Activated T-cell treated with anti-CD3 and anti-CD28 coated beads, Interleukin-2, amount 50 U/mL, for 24 hours (primary cell): ENCODE measurements at places on chromosomes 2 and 18.

GRCh38 chr18:46856973-46857372, 60.3 kb downstream of the PIAS2 start:
- DNase-seq = no peak

DNA sequence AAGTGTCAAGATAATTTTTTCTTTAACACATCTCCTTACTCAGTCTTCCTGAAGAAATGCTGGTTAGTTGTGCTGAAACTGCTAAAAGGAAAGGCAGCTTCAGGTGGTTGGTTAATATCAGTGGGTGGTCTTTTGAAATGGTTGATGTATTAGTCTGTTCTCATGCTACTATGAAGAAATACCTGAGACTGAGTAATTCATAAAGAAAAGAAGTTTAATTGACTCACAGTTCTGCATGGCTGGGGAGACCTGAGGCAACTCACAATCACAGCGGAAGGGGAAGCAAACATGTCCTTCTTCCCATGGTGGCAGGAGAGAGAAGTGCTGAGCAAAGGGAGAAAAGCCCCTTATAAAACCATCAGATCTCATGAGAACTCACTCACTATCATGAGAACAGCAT, 125.9 kb upstream of the CYRIA start:
- no peak for DNase-seq

GRCh38 chr18:46939337-46939963, 22.0 kb downstream of the KATNAL2 start:
- DNase-seq = no peak

DNA sequence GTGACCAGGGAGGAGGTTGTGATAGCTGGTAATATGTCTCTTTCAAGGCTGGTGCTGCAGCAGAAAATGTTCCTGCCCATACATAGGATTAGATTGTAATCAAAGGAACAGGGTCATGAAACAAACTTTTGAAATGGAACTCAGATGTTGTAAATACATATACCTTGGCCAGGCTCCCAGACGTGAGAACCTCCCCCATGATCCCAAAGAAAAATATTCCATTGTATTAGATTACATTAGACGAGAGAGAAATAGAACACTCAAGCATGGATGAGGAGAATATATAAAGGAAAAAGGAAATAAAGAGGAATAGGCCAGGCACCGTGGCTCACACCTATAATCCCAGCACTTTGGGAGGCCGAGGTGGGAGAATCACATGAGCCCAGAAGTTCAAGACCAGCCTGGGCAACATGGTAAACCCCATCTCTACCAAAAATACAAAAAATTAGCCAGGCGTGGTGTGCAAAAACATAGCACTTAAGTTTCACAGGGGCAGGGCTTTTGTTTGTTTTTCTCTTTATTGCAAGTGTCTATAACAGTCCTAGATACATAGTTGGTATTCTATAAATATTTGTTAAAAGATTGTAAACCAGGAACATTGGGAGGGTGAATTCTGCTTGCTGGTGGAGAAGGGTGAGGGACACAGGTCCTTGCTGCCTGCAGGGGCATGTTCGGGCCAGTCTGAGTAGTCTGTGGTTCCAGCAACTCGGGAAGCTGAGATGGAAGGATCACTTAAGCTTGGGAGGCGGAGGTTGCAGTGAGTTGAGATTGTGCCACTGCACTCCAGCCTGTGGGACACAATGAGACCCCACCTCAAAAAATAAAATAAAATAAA, 52.8 kb downstream of the RPL37A start:
- no peak for DNase-seq

- DNase-seq = no peak
These were observed 2.0 kb downstream of the MAP3K20 start for GRCh38 chr2:173077506-173078177.

GRCh38 chr18:3886575-3887322, 436.8 kb downstream of the TGIF1 start:
- DNase-seq = no peak

DNA sequence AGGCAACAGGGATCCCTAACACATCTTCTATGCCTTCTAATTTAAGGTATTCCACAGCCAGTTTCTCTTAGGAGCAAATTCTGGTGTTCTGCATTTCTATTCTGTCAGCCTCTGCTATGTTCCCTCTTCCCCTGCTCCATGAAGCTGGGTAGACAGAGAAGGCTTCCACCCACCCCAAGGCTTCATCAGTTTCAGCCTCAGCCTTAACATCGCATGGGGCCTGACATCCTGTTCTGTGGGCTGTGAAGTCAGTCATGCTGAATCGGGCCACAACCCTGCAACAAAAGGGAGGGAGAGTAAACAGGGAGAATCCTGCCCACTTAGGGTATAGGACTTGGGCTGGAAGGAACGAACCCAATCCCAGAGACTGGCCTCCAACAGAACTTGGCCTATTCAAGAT, 70.6 kb upstream of the PPM1B start:
- no peak for DNase-seq

GRCh38 chr2:112706170-112706664, 14.6 kb upstream of the NT5DC4 start:
- DNase-seq = no peak

DNA sequence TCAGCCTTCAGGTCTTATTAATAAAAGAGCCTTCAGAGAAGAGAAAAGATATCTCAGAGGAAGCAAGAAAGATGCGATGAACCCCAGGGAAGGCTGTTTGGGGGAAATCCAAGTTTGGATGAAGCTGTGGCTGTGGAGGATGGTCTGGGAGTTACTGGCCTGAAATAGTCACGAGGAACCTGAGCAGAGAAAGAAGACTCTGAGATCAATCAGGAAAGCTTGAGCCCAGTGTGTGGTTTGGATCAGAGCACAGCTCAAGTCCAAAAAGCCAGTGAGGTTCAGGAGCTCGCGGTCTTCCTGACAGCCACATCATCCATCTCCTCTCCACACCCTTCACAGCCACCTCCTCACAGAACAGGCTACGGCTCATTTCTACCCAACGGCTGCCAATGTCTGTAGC, 87.4 kb upstream of the SERPINE2 start:
- DNase-seq = no peak

- no peak for DNase-seq
These were observed 17.2 kb downstream of the SP110 start for GRCh38 chr2:230202430-230203109.

GRCh38 chr2:66888791-66889631, 454.1 kb downstream of the MEIS1 start:
- DNase-seq = no peak

DNA sequence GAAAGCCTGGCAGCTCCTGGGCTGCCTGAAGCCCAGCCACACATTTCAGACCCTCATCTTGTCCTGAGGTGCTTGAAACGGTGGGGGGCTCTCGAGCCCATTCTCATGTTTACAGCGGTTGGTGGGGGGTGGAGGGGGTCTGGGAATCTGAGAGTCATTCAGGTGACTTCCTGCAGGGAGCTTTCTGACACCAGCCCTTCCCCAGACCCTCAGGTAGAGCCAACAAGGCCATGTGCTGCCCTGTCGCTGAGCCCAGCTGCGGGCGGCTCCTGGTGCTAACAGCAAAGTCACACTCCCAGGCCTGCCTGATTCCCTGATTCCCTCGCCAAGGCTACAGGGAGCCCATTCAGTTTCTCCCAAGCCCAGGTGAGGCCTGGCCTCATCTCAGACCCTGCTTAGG, 324.9 kb upstream of the MEX3C start:
- DNase-seq = no peak

DNA sequence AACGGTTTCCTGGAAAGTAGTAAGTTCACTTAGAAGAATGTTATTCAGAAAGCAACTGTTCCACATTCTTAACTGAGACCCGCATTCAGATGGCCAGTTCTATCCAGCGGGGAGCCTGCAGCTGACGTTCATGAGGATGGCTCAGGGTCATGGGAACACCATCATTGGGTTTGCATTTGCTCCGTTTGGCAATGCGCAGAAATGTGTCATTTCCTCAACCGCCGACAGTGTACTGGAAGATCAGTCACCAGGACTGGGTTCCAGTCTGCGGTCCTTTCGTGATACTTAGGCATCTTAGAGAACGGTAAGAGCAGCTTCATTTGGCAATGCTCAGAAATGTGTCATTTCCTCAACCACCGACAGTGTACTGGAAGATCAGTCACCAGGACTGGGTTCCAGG, 104.0 kb downstream of the DNER start:
- DNase-seq = no peak

DNA sequence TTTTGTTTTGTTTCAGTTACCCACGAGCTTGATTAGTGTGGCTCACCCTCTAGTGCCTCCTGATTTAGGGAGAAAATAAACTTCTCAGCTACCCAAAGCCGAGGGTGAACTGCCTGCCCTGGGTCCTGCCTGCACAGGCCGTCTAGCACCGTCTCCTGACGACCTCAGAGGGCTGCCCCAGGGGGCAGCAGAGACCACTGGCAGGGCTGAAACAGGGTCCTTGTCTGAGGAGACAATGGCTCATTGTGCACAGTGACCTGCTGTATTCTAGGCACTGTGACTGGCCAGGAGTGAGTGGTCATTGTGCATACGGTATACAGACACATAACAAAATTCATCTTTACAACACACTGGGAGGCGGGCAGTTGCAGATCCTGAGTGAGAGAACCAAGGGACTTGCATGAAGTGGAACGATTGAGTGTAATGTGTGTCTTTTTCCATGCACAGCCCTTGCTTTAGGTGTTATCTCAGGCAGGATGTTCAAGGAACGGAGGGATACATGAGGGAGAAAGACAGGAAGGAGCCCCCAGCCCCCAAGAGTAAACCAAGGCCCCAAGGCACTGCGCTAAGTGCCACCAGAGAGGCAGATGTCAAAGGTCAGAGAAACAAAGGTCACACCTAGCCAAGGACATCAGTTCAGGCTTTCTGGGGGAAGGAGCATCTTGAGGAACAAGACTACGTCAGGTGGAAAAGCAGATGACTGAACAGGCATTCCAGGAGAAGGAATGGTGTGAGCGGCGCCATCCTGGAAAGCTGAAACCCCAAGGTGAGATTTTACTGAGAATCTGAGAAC, 421.3 kb downstream of the LPIN1 start:
- no peak for DNase-seq

- DNase-seq = no peak
These were observed 59.0 kb downstream of the HNMT start for GRCh38 chr2:138023298-138023697.

DNA sequence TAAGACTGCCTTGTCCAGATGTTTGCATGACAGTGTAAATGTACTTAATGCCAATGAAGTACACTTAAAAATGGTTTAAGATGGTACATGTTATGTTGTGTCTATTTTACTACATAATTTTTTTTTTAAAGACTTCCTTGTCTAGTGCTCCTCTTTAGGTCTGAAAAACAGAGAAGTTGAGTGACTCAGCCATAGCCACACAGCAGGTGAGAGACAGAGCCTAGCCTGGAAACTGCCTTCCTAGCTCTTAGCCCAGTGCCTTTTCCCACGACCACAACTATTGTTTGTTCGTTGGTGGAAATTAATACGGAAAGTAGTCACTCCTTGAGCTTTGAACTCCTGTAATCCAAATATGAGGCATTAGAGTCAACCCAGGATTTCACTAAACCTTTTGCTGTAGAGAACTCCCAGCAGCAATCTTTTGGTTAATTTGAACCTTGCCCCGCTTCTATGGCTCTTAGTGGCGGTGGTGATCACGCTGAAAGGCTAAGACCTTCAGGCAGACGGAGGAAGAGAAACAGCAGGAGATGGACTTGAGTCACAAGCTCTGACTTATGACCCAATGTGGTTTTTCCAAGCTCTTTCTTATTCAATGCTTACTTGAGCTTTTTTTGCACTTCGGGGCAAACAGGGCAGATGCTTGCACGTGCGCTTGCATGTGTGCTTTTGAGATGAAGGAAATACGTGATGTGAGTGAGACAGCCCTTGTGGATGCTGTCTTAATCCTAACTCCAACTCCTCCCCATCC, 21.2 kb downstream of the TRIB2 start:
- DNase-seq = no peak

GRCh38 chr2:26432859-26433258, 31.1 kb downstream of the DRC1 start:
- DNase-seq = no peak
